Cerebellum (tissue), 4 donors: ENCODE measurements at places on chromosomes 1 and 21.

DNA sequence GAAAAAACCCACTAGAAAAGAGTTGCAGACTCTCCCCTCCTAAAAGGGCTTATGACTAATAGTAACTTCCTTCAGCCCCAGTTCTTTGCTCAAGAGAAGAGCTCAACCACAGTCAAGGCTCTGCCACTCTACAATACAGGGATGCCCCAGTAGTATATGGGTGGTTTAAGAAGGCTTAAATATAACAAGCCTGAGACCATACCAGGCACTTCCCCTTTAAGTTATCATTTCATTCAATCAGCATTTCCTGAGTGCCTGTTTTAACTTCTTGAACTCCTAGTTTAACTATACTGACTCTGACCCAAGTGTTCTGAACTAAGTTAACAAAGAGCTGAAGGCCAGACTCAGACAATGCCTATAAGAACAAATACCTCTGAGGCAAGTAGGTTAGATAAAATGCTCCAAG, 19.8 kb downstream of the PRPF38A start:
- DNase-seq = no peak

GRCh38 chr1:62088439-62088838, 106.2 kb upstream of the L1TD1 start:
- no peak for DNase-seq

DNA sequence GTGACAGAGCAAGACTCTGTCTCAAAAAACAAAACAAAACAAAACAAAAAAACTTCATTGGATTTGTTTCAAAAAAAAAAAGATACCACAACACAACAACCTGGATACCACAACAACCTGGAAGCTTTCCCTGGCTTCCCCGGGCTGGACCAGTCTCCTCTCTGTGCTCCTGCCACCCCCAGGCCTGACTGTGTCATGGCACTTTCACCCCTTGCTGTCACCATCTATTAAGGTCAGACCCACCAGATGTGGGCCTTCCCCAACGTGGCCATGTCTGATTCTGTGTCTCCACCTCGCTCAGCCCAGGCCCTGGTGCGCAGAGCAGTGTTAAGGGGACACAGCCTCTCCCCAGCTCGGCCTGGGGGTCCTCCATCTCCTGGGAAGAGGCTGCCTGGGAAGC, 28.3 kb upstream of the ACOT11 start:
- DNase-seq = no peak

DNA sequence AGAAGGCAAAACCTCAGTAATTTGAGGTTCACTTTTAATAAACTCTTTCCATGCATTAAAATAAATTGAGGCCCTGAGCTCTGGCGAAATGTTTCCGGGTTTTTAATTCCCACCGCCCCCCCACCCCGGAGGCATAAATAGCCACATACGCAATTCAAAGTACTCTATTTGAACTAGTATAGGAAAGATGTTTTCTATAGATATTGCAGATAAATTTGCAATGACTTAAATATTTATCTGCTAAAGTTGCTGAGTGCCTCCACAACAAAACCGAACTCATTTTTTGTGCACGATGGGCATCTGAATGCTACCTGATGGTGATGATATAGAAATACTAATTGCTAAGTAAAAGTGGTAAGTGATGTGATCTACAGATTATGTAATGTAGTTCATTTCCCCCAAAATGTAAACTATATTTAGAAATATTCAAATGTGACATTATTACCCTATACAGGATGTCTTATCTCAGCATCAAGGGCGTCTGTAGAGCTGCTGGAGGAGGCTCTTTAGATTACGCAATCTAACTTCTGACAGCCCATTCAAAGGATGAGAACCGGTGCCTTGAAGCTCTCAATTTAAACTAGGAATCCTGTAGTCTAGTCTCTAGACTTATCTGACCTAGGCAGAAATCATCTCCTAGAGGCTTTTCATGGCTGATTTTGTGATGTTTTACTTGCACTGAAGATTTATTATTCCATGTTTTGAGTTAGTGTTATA, 8.5 kb downstream of the IRF2BP2 start:
- no peak for DNase-seq

DNA sequence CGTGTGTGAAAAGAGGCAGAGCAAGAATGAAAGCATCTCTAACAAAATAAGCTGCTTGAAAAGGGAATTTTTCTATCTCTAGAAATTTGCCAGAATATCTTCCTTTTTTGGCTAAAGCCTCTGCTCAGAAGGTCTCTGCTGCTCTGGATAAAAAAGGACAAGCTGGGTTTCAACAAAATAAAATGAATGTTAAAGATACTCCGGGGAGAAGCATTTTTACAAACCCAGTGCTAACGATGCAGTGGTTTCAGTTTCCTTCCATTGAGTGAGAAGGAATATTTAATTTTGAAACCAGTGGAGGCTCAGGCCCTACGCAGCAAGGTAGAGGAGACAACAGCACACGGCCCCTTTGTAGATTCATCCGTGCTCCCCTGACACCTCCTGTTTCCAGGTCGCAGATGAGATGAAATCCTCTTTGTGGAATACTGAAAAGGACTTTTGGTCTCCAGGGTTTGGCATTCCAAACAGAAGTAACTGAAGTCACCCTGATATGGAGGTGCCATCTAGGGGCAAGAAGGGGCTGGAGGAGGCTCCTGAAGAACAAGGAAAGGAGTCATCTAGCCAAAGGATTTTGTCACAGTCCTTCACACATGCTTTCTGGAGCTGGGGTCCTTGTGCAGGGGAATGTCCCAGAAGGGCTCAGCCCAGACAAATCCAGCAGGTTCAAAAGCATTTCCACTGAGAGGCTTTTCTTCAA, 65.7 kb upstream of the SYT6 start:
- peak; percentile 22 for DNase-seq

DNA sequence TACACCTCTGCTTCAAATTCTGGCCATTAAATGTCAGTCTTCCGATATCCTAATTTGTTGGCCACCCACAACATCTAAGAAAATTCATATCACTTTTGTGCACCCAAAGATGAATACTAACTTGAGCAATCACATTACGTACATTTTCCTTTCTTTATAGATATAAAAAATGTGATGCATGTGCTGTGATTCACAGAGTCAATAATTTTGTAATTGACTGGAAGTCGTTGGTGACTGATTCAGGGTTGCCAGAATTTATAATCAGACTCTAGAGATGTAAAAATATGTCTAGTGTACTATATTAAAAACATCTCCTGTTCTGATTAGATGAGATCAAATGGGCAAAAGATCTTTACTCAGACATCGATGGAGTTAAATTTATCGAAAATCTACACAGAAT, 150.0 kb upstream of the KCTD3 start:
- DNase-seq = no peak

- no peak for DNase-seq
These were observed 36.2 kb upstream of the DOCK7 start for GRCh38 chr1:62724430-62724829.

DNA sequence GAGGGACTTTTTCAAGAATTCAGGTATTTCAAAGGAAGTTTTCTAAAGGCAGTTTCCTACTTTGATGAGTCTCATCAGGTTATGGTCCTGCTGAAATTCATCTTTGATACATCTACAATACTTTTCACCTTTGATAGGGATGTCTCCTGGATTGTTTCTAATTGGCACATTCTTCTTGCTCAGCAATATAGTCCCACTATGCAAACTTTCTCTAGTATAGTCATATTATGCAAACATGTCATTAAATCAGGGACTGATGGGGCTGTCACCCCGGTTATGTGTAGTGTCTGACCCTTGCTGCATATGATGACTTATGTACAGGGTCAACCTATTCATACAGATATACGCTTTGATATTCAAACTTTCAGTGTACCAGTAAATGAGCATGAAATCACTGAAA, 379 bp upstream of the FCRL1 start:
- DNase-seq = no peak

GRCh38 chr1:26373281-26373680, 731 bp upstream of the ZNF683 start:
- DNase-seq = no peak

DNA sequence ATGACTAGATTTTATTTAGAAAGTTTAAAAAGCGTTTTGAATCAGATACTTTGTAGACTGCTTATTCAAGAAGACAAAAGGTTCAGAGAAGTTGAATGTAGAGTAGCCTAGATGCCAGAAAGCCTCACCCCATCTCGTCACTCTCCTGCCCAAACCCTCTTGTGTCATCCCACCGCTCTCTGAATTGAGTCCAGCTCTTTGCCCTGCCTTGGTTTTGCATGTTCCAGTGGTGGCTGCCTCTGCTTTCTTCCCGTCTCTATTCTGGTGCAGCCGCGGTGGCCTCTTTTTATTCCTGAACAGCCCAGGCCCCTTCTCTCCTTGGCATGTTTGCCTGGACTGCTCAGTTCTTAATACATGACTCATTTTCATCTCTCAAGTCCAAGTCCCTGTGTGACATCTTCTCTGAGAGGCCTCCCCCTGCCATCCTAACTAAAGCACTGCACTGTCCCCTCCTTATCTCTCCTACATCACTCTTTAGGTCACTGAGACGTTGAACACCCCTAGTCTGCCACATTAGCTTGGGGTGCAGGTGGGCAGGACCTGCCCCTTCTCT, 22.9 kb downstream of the PRDM2 start:
- no peak for DNase-seq

DNA sequence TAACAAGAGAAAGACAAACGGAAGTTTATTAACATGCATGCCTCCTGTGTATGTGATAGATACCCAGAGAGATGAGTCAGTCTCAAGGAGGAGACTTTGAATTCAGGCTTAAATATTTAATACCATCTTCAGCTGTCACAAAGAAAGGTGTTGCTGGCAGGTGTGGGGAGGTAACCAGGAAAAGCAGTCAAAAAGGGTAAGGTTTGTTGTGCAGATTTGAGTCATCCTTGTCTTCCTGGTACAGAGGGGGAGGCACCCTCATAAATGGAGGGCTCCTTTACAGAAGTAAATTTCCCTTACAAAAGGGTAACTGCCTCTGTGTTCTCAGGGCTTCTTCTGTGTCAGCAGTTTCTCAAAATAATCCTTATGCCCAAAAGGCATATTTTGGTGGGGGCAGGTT, 75.2 kb upstream of the B3GALT5 start:
- DNase-seq = no peak

GRCh38 chr1:210535761-210536160, 207.1 kb downstream of the HHAT start:
- DNase-seq = peak; percentile 20

GRCh38 chr1:101849356-101849755, 147.4 kb downstream of the OLFM3 start:
- DNase-seq = no peak

GRCh38 chr1:9611716-9612115, 23.0 kb downstream of the TMEM201 start:
- no peak for DNase-seq

DNA sequence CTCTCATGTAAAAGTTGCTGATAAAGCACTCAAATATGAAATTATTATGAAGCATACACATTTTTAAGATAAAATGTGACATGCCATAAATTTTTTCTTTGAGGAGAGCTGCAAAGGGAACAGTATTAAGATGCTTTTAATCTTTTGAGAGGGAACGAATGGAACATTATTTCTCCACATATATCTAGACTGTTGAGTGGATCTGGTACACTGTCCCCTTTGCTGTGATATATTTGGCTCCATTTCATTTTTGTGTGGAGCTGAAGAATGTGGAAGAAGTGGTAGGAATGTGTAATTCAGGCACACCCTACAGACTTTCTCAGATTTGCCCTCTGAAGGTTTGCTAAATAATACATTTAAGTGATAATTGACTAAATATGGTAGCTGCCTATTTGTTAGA, 31.7 kb downstream of the PGM1 start:
- no peak for DNase-seq

DNA sequence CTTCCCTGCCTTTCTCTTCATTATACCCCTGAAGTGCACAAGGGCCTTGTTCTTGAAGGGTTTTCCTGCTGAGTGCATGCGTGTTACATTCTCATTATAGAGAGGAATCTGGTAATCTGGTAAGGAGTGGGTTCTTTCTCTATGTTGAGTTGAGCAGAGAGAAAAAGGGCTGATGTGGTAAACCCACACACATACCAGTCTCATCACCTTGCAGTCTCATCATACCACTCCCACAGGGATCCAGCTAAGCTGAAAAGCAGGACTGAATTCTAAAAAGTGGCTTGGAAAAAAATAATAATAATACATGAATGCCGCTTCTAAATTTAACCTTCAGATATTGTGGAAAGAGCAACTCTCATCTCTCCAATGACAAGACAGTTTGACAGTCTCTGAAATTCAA, 10.5 kb upstream of the HTR1D start:
- no peak for DNase-seq

- no peak for DNase-seq
These were observed 23.8 kb downstream of the AJAP1 start for GRCh38 chr1:4678066-4678717.

DNA sequence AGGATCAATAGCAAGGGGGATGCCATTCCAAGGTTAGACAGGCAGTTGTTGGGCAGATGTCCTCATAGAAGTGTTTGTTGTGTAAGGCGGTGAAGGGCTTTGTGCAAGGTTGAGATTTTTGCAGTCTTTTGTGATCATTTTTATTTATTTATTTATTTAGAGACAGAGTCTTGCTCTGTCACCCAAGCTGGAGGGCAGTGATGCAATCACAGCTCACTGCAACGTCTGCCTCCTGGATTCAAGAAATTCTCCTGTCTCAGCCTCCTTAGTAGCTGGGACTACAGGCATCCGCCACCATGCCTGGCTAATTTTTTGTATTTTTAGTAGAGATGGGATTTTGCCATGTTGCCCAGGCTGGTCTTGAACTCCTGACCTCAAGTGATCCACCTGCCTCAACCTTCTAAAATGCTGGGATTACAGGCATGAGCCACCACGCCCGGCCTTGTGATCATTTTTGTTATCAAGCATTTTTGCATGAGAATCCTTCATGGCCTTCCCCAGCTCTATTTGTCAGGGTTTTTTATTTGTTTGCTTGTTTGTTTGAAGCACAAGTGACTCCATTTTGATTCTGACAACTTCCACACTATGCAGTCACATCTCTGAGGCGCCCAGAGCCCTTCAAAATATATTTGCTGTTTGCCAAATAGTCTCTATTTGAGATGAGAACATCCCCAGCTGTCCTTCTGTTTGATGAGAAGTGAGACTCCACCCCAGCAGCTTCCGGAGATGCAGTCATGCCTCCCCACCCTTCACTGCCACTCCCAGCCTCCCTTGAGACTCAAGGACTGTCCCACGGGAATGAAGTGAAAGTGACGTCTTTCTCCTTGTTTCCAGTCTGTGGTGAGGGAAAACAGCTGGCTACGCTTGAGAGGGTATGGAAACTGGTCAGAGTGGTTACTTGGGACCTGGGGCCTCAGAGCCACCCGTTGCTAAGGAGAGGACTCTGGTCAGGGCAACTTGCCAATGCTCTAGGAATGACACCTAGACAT, 38.0 kb downstream of the TMEM50B start:
- no peak for DNase-seq

GRCh38 chr21:14452727-14453241, 69.8 kb upstream of the HSPA13 start:
- DNase-seq = no peak

GRCh38 chr21:14523234-14523633, 22.9 kb downstream of the SAMSN1 start:
- no peak for DNase-seq

GRCh38 chr1:226480461-226480860, 68.1 kb upstream of the STUM start:
- no peak for DNase-seq

GRCh38 chr1:55749975-55750627, 534.9 kb upstream of the USP24 start:
- DNase-seq = no peak
